Fibroblast of villous mesenchyme (primary cell): ENCODE measurements at places on chromosomes 1 and 21. TPM values are rescaled to one million over a fixed set of nuclear protein-coding genes. Genes with fewer than 3 reads are reported as not detected.

GRCh38 chr21:23960769-23961168, 1646.5 kb downstream of the MRPL39 start:
- DNase-seq: no peak

GRCh38 chr1:67193704-67194103, 27.4 kb downstream of the IL23R start:
- DNase-seq: no peak

- no peak for DNase-seq
These were observed 11.3 kb downstream of the CDA start for GRCh38 chr1:20600156-20600555.

DNA sequence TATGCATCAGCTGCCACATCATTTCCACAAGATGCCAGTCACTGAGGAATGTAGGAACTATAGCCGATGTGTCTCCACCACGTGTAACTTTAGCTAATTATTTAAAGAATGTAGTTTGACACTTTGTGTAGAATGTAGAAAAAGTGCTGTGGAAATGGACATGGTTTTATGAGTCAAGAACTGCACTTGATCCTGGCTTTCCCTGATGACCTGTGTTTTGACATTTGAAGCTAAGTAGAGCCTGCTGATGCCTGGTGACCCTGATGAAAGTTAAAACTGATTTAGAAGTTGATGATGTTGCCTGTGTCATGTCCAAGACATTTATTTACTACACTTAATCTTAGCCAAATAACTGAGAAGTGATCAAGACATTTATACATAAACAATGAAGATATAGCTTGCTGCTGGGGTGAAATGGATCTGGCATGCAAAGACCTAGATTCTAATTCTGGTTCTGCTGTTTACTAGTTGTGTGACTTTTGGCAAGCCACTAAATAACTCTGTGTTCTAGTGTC, 4.4 kb upstream of the OSBPL9 start:
- DNase-seq: peak; percentile 73

- DNase-seq: no peak
These were observed 35.0 kb downstream of the ACKR1 start for GRCh38 chr1:159239551-159240220.

The SPRR2B gene
- total RNA-seq: not detected in 2 replicates

The SV2A gene
- 19.4 and 25.8 TPM in 2 replicates for total RNA-seq

The OR2T35 gene
- not detected in 2 replicates for total RNA-seq
